Progenitor cell of endocrine pancreas (in vitro differentiated cells): ENCODE measurements at places on chromosomes 2 and 18.

GRCh38 chr18:26215247-26215970 is 10.8 kb upstream of the TAF4B start:
- no peak for DNase-seq
- H3K27ac ChIP-seq: no peak overlapping the region
- H3K36me3 ChIP-seq: no peaks in the 10 kb centered on the region
- no peak overlapping the region for H3K4me3 ChIP-seq
- H3K4me1 ChIP-seq: no peaks in the 10 kb centered on the region
- H3K27me3 ChIP-seq: peaks cover 6% of the 10 kb centered on the region

DNA sequence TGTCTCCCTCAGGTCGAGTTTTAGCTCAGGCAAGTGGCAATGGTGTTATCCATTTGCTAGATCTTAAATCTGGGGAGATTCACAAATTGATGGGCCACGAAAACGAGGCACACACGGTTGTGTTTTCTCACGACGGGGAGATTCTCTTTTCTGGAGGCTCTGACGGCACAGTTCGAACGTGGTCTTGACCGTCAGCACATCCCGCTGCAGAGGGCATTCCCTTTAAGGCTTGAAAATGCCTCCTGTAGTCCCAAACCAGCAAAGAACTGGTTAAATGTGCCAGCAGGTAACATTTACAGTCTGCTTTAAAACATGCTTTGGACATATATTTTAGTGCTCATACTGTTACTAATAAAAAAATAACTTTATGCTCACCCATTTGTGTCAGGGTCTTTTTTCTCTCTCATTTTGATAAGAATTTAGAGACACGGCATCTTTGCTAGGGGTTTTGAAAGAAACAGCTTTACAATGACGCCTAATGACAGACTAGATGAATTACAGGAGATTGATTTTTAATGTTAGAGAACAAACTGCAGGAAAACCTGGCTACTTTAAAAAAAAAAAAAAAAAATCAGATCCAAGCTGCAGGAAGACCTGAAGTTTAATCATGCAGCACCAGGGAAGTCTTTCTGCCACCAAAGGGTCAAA is 602 bp upstream of the VWC2L start:
- no peak overlapping the region for H3K27ac ChIP-seq
- no peak overlapping the region for H3K4me3 ChIP-seq
- H3K27me3 ChIP-seq: peaks cover 17% of the 10 kb centered on the region
- no peak for DNase-seq
- no peaks in the 10 kb centered on the region for H3K36me3 ChIP-seq
- H3K4me1 ChIP-seq: no peaks in the 10 kb centered on the region

DNA sequence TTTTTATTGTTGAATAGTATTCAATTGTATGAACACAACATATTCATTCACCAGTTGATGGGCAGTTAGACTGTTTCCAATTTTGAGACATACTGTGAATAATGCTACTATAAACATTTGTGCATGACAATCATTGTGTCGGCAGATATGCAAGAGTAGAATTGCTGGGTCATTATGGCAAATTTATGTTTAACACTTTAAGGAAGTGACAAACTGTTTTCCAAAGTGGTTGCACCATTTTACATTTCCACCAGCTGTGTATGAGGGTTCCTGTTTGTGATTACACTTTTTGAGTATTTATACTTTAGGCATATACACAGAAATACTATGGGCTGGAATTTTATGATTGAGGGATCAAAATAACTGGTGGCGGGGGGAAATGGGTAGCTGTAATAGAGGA is 61.2 kb downstream of the MAP4K3 start:
- H3K4me1 ChIP-seq: peaks cover 19% of the 10 kb centered on the region
- H3K36me3 ChIP-seq: peaks cover 39% of the 10 kb centered on the region
- peak overlapping the region; percentile 84 for H3K27ac ChIP-seq
- no peaks in the 10 kb centered on the region for H3K27me3 ChIP-seq

- H3K27ac ChIP-seq: peak overlapping the region; percentile 26
- no peak for DNase-seq
- peaks cover 6% of the 10 kb centered on the region for H3K4me1 ChIP-seq
Observed at GRCh38 chr2:17627434-17627833, 86.9 kb downstream of the VSNL1 start.

DNA sequence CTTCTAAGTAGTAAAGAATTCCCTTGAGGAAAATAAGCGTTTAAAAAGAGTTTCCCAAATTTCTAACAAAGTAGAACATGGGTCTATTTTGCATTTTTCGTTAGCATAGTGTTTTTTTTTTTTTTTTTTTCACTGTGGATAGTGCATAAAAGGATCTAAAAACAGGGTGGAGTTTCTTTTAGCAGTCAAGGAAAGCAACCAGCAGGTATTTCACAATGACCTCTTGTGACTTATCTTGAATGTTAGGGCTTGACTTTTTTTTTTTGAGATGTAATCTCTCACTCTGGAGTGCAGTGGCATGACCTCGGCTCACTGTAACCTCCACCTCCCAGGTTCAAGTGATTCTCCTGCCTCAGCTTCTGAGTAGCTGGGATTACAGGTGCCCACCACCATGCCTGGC is 14.9 kb upstream of the DGKD start:
- no peak for DNase-seq
- no peak overlapping the region for H3K27ac ChIP-seq
- no peaks in the 10 kb centered on the region for H3K4me1 ChIP-seq
- H3K4me3 ChIP-seq: no peak overlapping the region
- peaks cover 4% of the 10 kb centered on the region for H3K27me3 ChIP-seq
